NCI-H1092 (cell line): ENCODE measurements at places on chromosomes 16 and 17.

- no peak for DNase-seq
Measured at GRCh38 chr16:4380119-4381063, 8.7 kb downstream of the VASN start.

GRCh38 chr17:66783656-66784381 is 51.1 kb upstream of the CACNG5 start:
- no peak for DNase-seq

- DNase-seq, result no peak
Measured at GRCh38 chr16:48542020-48542473, 67.9 kb downstream of the N4BP1 start.

GRCh38 chr17:7363311-7363710 is 8.4 kb downstream of the TMEM95 start:
- no peak for DNase-seq

DNA sequence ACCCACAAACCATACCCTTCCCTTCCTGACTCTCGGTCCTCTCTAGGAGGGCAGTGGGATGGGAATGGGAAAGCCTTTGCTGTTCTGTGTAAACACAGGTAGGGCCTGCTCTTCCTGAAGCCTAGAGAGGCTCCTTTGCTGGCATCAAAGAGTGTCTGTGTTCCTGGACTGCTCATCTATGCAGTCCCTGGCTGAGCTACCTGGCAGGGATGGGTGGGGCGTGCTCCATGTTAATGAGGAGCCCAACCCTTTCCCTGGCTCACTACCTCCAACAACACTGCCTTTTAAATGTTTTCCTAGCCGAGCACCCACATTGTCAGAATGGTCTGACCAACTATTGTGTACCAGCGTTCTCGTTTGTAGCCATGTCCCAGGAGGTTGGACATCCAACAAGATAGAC is 26.6 kb upstream of the NAGLU start:
- DNase-seq, result no peak

DNA sequence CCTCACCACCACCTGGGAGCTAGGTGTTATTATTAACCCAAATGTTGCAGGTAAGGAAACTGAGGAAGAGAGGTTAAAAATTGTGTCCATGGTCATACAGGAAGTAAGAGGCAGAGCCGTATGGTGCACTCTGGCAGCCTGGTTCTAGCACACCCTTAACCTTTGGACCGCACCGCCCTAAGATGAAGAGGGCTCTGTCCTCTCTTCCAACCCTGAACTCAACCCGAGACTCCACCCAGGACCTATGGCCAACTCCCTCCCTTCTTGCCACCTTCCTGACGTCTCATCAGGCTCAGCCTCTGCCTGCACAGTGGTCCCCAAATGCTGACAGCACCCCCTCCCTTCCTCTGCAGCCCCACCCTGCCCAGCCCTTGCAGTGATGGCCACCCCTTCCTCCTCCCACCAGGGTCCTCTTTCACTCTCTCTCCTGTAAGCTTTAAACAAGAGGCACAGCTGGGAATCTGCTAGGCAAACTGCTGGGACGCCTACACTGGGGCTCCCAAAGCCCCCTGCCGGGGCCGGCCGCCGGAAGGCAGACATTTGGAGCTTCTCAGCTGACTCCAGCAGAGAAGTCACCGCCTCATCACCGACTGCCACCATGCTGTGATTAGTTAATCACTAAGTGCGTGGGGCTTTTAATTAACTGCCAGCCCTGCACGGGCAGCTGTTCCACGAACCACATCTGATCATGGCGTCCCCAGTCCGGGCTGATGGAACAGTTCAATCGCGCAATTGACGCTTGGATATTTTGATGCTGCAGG is 16.7 kb upstream of the C16orf78 start:
- no peak for DNase-seq

DNA sequence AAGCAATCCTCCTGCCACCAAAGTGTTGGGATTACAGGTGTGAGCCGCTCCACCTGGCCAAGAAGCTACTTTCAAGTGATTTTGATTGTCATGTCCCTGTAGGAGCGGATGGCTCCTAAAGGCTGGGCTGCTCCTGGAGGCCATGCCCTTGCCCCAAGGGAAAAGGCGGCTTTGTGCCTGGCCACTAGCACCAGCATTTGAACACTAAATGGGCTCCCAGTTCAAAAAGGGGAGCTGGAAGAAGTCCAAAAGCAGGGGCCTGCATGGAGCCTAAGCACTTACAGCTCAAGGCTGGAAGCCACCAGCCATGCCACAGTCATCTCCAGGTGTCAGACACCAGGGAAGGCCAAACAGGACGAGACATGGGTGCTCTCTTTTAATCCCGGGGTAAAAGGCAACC is 26.8 kb downstream of the SPHK1 start:
- no peak for DNase-seq

DNA sequence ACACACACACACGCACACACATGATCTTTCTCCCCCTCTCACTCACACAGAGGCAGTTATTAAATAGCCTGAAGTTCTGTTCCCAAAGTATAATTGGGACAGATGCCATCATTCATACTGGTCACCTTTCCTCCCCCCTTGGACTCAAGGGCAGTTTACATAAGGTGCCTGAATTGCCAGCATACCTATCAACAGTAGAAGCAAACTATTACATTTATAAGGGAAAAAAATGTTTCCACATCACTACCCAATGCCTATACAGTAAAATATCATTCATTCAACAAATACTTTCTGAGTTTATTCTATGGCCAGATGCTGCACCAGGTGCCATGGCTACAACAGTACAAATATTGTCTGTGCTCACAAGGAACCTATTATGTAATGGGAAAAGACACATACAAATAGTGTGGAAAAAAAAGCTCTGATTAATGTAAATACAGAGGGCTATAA is 6.3 kb downstream of the CNTD1 start:
- no peak for DNase-seq

DNA sequence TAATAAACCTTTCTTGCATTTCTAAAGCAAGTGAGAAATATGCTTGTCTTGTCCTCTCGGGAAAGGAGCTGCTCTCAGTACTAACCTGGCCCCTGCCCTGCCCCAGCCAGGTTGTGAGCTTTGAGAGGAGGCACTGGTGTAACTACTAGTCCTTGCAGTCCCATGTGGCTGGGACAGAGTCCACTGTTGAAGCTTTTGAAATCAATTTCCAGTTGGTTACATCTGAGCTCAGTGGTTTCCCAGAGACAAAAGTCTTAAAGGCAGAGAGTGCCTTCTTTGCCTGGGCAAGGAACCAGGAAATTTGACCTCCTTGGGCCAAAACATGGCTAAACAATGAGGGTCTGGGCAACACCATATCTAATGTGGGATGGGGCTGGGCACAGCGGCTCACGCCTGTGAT is 48.7 kb downstream of the GSG1L start:
- no peak for DNase-seq

GRCh38 chr17:36034127-36034526 is 16.4 kb upstream of the CCL23 start:
- DNase-seq, result no peak

GRCh38 chr17:17703140-17703919 is 22.1 kb downstream of the RAI1 start:
- DNase-seq, result no peak
